ENCODE measurements at places on chromosomes 2 and 18.

- no peak overlapping the region for H3K4me3 ChIP-seq
- DNase-seq, result no peak
- H3K27me3 ChIP-seq, result peaks cover 77% of the 10 kb centered on the region
- H3K4me1 ChIP-seq, result peaks cover 11% of the 10 kb centered on the region
These were observed 9.5 kb upstream of the CYS1 start for GRCh38 chr2:10089565-10090190.

GRCh38 chr18:23950644-23951043, 63.9 kb upstream of the TTC39C start:
- peaks cover 17% of the 10 kb centered on the region for H3K27me3 ChIP-seq
- DNase-seq, result no peak
- no peak overlapping the region for H3K27ac ChIP-seq
- H3K36me3 ChIP-seq, result no peaks in the 10 kb centered on the region
- H3K4me3 ChIP-seq, result no peak overlapping the region
- H3K4me1 ChIP-seq, result no peaks in the 10 kb centered on the region

DNA sequence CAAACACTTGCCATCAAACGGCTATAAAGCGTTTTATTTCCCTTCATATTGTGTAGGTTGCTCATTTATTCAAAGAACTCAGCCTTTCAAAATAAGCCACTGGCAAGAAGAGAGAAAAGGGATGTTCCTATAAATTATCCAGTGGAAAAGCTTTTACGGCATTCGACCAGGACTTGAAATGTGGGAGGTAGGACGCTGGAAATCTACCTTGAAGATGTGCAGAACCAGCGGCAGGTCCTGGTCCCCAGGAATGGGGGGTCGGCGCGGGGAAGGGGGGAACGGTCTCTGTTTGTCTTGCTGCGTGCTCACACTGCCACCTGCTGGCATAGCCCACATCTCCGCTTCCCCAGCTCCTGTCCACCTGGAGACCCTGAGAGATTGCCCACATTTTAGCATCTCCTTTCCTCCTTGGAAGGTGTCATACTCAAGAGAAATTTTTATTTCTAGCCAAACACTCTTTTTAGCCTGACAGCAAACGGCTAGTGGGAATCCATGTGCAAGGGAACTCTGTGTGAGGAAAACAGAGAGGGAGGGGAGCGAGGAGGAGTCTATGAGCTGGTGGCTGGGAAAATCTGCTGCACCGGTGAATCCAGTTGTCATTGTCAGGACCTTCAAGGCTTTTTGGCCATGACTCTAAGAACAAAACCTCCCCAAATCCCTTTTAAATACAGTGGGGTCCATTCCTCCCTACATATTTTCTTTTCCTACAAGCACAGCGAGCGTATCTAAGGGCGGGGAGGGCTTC, 349.0 kb upstream of the PKDCC start:
- DNase-seq, result no peak
- H3K4me3 ChIP-seq, result no peak overlapping the region
- H3K4me1 ChIP-seq, result no peaks in the 10 kb centered on the region
- no peak overlapping the region for H3K27ac ChIP-seq
- peaks cover 8% of the 10 kb centered on the region for H3K27me3 ChIP-seq
- H3K36me3 ChIP-seq, result no peaks in the 10 kb centered on the region

DNA sequence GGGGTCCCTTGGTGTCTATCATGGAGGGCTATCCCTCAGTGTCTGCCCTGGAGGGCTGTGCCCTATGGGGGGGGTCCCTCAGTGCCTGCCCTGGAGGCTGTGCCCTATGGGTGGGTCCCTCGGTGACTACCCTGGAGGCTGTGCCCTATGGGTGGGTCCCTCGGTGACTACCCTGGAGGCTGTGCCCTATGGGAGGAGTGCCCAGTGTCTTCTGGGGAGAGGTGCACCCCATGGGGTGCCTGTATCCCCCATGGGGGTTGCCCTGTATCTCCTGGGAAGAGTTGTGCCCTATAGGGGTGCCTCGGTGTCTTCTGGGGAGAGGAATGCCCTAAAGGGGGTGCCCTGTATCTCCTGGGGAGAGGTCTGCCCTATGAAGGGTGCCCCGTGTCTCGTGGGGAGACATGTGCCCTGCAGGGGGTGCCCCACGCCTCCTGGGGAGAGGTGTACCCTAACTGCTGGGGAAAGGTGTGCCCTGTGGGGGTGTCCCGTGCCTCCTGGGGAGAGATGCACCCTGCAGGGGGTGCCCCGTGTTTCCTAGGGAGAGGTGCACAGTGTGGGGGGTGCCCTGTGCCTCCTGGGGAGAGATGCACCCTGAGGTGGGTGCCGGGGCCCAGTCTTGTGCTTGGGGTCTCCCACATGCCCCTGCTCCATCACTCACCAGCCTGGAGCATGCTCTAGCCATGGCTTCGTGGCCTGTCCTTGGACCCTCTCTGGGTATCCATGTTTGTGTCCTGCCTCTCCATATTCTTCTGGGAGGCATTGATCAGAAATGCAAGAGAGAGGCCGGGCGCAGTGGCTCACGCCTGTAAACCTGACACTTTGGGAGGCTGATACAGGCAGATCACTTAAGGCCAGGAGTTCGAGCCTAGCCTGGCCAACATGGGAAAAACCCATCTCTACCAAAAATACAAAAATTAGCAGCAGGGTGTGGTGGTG, 215.6 kb downstream of the HDAC4 start:
- H3K36me3 ChIP-seq, result peaks cover 26% of the 10 kb centered on the region
- no peaks in the 10 kb centered on the region for H3K27me3 ChIP-seq
- H3K4me1 ChIP-seq, result no peaks in the 10 kb centered on the region
- no peak overlapping the region for H3K4me3 ChIP-seq
- DNase-seq, result no peak

GRCh38 chr2:152015552-152015951, 83.3 kb downstream of the CACNB4 start:
- H3K4me3 ChIP-seq, result no peak overlapping the region
- DNase-seq, result no peak
- H3K4me1 ChIP-seq, result no peaks in the 10 kb centered on the region
- H3K36me3 ChIP-seq, result no peaks in the 10 kb centered on the region
- H3K27ac ChIP-seq, result no peak overlapping the region

- no peak for DNase-seq
- H3K4me3 ChIP-seq, result no peak overlapping the region
- H3K36me3 ChIP-seq, result peaks cover 12% of the 10 kb centered on the region
- H3K27ac ChIP-seq, result no peak overlapping the region
- H3K4me1 ChIP-seq, result peaks cover 15% of the 10 kb centered on the region
These were observed 76.1 kb downstream of the THADA start for GRCh38 chr2:43519643-43520221.

DNA sequence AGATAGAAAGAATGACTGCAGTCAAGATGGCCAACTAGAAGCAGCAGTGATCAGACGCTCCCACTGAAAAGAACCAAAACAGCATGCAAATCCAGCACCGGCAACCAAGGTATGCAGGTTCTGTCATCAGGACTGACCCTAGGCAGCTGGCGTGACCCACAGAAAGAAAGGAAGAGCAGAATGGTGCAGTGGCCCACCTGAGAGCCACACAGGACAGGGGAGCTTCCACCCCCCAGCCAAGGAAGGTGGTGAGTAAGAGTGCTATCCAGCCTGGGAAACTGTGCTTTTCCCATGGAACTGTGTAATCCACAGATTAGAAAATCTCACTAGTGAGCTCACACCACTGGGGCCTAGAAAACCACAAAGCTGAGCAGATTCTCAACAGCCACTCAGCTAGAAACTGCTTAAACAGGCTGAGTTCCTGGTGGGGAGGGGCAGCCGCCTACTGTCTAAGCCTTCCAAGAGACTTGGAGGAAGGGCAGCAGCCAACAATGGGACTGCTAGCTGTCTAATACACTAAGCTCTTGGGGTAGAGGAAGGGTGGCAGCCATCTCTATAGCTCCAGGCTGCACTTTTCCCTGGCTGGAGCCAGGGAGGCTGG, 127.9 kb downstream of the EVA1A start:
- H3K36me3 ChIP-seq, result no peaks in the 10 kb centered on the region
- no peak overlapping the region for H3K4me3 ChIP-seq
- H3K27me3 ChIP-seq, result peaks cover 5% of the 10 kb centered on the region
- H3K27ac ChIP-seq, result no peak overlapping the region
- DNase-seq, result no peak
- no peaks in the 10 kb centered on the region for H3K4me1 ChIP-seq

DNA sequence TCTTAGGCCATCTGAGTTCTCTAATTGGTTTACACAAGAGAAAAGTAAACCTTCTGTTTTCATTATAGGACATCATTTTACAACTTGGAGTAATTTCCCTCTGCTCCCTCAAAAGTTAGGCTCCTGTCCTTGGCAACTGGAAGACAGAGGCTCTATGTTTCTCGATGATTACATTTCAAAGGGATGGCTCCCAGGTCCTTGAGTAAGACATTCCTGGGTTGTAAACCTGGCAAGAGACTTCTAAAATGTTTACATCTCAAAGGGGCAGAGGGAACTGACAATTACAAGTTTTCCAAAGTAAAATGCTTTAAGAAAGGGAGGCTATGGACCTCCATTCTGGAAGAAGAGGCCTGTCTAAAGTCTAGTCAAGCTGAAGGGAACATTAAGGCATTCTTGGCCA, 268.3 kb upstream of the REG3G start:
- no peaks in the 10 kb centered on the region for H3K36me3 ChIP-seq
- H3K4me1 ChIP-seq, result no peaks in the 10 kb centered on the region
- H3K27me3 ChIP-seq, result no peaks in the 10 kb centered on the region
- no peak for DNase-seq
- H3K4me3 ChIP-seq, result no peak overlapping the region

GRCh38 chr2:197304556-197305011, 6.0 kb downstream of the ANKRD44 start:
- H3K27me3 ChIP-seq, result no peaks in the 10 kb centered on the region
- H3K4me1 ChIP-seq, result peaks cover 81% of the 10 kb centered on the region

DNA sequence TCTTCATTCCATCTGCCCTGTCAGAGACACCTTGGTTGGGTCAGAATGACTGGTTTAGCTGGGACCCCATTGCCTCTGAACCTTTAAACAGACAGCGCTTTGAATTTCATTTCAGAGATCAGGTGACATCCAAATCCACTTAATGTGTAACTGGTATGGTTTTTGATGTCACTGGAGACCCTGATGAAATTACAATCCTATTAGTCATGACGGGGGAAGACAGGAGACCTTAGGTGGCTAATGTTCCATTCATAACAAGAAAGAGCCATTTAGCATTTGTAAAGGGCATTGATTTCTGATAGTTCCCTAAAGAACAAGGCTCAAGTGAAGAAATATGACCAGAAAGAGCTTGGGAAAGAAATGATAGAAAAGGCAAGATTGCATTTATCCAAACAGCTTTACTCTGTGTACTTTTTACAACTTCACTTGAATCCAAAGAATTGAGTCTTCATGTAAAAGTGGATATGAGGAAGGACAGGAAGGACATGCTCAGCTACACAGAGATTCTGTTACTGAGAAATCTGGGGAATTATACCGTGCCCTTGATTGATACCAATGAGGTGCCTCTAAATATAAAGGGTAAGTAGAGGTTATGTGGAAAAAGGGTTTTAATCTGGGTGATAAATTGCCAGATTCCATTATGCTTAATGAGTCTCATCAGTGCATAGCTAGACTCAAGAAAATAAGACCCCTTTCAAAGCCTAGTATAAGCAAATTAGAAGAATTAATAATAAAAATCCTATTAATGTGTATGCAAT, 198.2 kb downstream of the NCKAP5 start:
- H3K4me3 ChIP-seq, result no peak overlapping the region
- no peaks in the 10 kb centered on the region for H3K4me1 ChIP-seq
- no peaks in the 10 kb centered on the region for H3K27me3 ChIP-seq

- peak overlapping the region; percentile 94 for H3K27ac ChIP-seq
- no peak for DNase-seq
- H3K4me3 ChIP-seq, result peak overlapping the region; percentile 99
- peaks cover 31% of the 10 kb centered on the region for H3K4me1 ChIP-seq
- peaks cover 62% of the 10 kb centered on the region for H3K36me3 ChIP-seq
- H3K27me3 ChIP-seq, result no peaks in the 10 kb centered on the region
These were observed 736 bp downstream of the ZSCAN30 start for GRCh38 chr18:35289293-35289692.

- no peaks in the 10 kb centered on the region for H3K4me1 ChIP-seq
- no peak for DNase-seq
- H3K27me3 ChIP-seq, result peaks cover 24% of the 10 kb centered on the region
- H3K36me3 ChIP-seq, result no peaks in the 10 kb centered on the region
- H3K27ac ChIP-seq, result no peak overlapping the region
- no peak overlapping the region for H3K4me3 ChIP-seq
These were observed 156.6 kb downstream of the TWIST2 start for GRCh38 chr2:239004274-239005015.
